ENCODE measurements at places on chromosomes 2 and 18.

GRCh38 chr2:101558740-101559525 is 84.0 kb upstream of the RFX8 start:
- DNase-seq, result no peak

- DNase-seq, result no peak
Measured at GRCh38 chr18:47260120-47260923, 8.9 kb upstream of the SKOR2 start.

GRCh38 chr18:13036622-13037320 is 45.6 kb downstream of the CEP192 start:
- no peak for DNase-seq

DNA sequence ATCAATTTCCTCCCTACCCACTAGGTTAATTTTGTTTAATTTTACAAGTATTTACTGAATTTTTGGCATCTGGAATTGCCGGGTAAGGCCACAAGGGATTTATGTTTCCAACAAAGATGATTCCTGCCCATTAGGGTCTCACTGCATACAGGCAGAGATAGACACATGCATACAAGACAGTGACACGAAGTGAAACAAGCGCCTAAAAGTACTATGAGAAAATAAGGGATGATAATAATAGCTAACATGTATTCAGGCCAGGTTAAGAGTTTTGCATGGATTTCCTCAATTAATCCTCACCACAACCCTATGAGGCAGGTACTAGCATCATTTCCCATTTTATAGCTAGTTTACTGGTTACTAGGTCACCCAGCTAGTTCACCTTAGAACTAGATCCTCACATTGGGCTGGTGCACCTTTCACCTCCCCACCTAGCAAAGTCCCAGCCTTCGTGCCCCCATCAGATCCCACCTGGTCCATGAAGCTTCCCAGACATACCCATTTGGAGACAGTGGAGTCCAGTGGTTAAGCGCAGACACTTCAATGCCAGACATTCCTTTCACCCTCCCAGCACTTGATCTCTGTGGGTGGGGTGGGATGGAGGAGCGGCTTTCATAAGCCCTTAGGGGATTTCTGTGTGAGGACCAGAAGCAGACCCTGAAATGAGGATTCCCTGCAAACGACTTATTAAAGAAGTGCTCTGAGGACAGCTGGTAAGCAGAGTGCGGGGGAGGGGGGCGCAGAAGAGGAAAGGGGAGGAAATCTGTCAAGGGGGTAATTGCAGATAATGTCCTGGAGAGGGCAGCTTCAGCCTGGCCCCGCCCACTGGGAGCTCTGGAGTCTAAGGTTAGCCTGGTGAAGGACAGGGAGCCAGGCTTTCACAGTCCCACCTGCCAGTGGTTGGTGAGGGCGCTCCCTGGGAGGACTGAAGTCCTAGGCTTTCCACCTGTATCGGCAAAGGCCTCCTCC is 5.8 kb upstream of the DGUOK start:
- DNase-seq, result no peak

GRCh38 chr2:3637692-3638455 is 20.1 kb upstream of the ALLC start:
- DNase-seq, result no peak

DNA sequence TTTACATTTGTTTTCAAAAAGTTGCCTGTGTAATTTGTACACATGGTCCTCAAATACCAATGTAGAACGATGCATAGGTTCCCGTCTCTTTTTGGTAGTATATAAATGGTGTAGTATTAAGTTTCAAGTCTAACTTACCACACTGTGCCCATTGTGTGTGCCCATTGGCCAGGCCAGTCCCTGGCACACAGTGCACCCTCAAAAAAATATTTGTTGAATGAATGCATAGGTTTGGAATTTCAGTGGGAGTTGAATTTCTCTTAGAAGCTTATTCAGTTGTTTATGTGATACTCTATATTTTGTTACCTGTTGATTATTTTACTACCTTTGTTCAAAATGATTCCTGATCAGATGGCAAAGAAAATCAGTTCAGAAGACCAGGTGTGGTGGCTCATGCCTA is 30.1 kb downstream of the IDH1 start:
- DNase-seq, result no peak

DNA sequence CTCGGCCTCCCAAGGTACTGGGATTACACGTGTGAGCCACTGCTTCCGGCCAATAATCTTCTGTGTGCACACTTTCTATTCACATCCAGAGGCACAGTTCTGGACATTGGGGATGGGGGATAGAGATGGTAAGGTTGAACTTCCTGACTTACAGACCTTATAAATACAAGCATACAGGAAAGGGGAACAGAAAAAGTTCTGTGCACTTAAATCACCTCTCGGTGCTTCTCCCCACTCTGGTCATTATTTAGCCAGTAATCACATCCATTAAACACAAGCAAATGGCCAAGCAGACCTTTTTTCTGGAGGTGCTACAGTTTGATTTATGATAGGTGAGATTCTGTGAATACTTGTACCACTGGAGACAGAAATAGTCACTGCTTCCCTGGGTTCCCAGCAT is 110.6 kb downstream of the CRIM1 start:
- DNase-seq, result no peak

DNA sequence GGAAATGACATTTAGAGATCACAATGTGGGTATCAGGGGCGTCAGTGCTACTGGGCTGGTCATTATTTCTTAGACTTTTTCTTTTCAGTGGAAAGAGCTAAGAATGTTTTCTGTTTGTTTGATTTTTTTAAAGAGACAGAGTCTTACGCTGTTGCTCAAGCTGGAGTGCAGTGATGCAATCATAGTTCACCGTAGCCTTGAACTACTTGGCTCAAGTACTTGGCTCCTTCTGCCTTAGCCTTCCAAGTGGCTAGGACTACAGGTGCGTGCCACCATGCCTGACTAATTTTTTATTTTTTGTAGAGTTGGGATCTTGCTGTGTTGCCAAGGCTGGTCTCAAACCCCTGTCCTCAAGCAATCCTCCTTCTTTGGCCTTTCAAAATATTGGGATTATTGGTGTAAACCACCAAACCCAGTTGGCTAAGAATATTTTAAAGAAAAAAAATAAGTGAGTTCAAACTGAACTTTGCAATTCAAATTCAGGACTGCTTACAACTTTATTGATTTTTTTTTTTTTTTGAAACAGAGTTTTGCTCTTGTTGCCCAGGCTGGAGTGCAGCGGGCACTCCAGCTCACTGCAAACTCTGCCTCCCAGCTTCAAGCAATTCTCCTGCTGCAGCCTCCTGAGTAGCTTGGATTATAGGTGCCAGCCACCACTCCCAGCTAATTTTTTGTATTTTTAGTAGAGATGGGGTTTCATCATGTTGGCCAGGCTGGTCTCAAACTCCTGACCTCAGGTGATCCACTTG is 154.2 kb downstream of the MIB1 start:
- DNase-seq, result no peak

DNA sequence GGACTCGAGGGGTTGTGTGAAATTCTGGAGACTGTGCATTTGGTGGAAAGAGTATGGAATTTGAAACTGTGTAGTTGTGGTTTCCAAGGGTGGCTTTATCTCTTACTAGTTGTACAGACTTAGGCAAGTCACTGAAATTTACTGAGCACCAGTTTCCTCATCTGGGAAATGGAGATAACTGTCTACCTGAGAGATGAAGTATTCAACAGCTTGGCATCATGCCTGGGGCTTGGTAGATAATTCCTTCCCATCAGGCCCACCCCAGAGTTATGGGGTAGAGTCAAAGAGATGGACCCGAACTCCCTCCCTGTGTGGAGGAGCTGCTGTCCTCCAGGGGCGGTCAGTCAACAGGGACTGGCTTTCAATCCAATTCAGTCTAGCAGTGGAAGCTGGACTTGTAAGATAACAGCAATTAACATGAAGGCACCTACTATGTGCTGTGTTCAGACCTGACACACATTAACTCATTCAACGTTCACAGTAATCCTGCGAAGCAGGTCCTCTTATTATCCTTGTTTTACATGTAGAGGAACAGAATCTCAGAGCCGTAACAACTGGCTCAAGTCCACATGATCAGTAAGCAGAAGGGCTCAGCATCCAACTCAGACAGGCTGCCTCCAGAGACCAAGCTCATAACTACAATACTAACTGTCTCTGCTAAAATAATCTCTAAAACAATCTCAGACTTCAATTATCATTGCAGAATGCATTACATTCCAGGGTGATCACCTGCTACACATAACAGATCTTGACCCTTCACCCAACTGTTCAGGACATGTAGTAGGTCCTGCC is 432.1 kb downstream of the LPIN1 start:
- DNase-seq, result no peak

- no peak for DNase-seq
Measured at GRCh38 chr2:8574196-8575037, 107.4 kb upstream of the ID2 start.

DNA sequence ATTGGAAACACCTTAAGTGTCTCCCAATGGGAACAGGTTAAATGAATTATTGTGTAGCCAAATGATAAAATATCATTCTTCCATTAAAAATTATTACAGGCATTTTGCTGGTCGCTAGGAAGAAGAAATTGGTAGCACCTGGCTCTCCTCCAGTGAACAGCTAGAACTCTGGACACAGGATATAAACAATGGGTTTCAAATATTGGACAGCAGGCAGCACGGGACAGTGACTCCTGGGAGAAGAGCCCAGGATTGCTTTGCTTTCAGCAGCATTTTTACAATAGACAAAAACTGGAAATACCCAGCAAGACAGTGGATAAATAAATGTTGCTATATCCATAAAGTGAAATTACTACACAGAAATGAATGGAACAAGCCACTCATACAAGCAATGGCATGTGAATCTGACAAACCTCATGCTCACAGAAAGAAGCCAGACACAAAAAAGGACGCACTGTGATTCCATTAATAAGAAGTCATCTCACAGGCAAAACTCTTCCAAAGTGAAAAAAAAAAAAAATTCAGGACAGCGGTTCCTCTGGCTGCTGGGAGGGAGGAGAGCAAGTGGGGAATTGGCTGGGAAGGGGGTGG is 50.5 kb downstream of the LAMA1 start:
- DNase-seq, result no peak

- DNase-seq, result no peak
Measured at GRCh38 chr2:96762529-96763311, 2.0 kb downstream of the CNNM4 start.

DNA sequence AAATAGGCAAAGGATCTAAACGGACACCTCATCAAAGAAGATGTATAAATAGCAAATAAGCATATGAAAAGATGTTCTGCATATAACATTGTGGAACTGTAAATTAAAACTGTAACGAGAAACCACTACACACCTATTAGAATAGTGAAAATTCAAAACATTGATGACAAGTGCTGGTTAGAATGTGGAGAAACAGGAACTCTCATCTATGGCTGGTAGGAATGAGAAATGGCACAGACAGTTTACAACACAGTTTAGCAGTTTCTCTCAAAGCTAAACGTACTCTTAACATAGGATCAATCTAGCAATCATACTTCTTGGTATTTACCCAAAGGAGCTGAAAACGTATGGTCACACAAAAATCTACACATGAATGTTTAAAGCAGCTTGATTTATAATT is 126.2 kb downstream of the TRIB2 start:
- DNase-seq, result no peak

DNA sequence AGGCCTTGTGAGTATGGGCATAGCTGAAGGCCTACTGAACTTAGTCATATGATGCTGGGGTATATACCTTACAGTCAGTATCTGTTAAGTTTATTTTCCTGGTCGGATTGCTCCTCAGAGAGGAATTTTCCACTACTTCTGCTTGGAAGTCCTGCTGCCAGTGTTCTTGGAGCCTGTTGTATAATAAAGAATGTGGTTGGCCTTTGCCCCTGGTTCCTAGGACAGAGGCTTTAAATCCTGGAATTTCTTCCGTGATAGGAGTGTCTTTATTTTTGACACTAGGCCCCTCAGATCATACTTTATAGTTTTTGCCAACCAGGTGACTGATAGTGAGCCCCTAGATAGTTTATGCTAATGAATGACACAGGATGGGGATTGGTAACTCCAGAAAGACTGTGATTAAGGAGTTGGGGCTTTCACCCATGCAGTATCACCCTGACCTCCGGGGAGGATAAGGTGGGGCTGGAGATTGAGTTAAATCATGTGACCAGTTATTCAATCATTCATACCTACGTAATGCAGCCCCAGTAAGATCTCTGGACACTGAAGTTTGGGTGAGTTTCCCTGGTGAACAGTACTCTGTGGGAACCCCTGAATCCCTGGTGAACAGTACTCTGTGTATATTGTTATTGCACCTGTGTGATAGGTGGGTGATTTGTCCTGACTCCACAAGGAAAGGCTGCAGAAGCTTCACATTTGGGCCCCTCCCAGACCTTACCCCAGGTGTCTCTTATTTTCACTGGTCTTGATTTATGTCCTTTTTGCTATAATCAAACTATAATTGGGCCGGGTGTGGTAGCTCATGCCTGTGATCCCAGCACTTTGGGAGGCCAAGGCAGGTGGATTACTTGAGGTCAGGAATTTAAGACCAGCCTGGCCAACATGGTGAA is 56.9 kb downstream of the COMMD1 start:
- no peak for DNase-seq

DNA sequence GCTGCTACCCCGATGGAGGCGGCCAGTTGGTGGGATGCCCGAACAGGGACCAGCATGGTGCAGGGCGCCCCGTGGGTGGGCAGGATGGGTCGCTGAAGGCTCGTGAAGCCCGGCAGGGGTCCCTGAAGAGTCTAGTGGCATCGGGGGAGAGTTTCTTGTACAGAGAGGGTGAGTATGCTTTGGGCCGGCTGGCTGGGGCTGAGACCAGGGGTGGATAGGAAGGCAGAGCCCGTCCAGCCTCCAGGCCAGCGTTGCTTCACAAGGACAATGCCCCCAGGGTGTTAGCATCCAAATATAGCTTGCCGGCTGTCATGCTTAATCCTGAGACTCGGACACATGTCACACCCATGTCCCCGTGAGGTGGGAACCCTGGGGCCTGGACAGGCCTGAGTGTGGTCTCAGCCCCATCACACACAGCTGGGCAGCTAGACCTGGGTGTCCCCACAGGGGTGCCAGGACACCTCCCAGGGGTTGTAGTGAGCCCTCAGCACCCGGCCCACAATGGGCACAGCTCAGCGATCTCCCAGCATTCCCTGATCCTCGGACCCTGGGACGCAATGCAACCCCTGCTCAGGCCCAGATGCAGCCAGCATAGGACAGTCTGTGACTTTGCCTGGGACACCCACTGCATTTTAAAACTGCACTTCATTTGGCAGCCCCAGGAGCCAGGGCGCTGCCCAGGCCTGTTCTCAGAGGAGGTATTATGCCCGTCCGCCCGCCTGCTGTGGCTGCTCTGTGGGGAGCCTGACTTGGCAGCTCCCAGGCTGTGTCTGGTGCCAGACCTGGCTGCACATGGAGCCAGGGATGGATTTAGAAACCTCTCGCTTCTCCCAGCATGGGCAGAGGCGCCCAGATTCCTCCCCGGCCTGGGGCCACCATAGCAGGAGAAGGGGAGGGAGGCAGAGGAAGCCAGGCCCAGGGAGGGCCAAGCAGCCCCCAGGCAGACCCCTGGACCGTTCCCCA is 36.4 kb downstream of the RAMP1 start:
- DNase-seq, result peak; percentile 71

- DNase-seq, result peak; percentile 32
Measured at GRCh38 chr2:135030826-135031225, 16.4 kb downstream of the MAP3K19 start.

Data from A172 (cell line).